HT-29 (cell line): ENCODE measurements at places on chromosomes 1 and 21.

GRCh38 chr1:110144366-110144765 is 5.9 kb upstream of the SLC6A17 start:
- no peak for DNase-seq

GRCh38 chr1:226457307-226457712 is 49.4 kb upstream of the PARP1 start:
- DNase-seq, result no peak

DNA sequence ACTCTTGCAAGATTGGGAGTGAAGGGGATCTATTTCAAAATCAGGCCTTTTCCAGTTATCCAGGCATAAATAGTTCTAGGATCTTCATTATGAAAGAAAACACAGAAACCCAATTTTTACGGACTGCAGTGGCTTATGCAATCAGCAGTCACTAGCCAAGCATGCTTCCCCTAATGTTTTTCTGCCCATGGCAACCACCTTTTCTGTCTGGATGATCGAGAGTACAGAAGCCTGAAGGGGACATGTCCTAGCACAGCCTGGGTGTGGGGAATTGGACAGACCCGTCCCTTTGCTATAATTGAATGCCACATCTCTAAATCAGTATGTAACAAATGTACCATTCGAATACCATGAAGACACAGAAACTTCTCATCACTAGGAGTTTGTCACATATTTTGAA is 29.8 kb upstream of the NCAM2 start:
- no peak for DNase-seq

- DNase-seq, result no peak
These were observed 61.9 kb downstream of the CAPN2 start for GRCh38 chr1:223774134-223774814.

DNA sequence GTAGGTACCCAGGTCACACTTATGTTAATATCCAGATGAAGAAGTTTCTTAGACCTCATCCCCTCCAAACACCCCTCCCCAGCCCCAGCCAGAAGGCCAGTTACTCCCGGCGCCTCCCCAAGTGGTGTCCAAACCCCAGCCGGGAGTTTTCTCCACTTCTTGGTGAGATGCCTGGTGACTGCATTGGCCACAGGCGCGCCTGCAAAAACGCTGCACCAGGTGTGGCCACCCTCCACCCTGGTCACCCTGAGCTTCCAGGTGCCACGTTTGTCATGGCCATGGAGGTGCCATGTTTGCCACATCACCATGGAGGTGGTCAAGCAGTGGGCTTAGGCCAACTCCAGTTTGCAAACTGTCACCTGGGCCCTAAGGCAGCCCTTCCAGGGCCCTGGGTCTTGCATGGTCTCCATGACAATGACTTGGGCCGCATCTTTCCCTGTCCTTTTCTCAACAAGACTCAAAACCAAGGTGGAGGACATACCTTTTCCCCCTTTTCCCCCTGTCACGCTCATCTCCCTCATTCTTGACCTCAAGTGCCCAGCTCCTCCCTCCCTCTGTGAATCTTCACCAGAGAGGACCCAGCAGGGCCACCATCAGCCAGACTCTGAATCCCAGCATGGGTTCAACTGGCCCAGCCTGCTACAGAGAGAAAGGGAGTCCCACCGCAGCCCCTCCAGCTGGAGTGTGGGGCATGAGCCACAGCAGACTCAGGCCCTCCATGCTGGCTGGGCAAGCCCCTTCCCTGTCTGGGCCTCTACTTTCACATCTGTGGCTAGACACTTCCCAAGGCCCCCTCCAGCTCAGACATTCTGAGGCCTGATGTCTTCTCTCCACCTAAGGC is 125.9 kb upstream of the ZBTB40 start:
- DNase-seq, result no peak

DNA sequence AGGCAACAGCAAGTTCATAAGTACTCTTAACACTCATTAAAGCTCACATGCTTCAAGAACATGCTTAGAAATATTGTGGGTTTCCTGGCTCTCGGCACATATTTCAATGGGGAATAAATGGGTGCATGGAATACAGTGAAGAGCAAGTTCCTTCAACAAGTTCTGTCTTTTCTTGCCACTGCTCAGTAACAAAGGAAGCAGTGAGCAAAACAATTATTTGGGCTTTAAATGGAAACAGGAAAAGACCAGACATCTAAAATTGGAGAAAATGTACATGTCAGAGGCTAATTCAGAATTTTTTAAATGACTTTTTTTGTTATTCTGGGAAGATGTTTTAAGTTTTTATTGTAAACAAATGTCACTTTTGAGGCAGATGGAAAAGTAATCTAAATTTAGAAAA is 478.7 kb downstream of the SETD4 start:
- DNase-seq, result no peak

DNA sequence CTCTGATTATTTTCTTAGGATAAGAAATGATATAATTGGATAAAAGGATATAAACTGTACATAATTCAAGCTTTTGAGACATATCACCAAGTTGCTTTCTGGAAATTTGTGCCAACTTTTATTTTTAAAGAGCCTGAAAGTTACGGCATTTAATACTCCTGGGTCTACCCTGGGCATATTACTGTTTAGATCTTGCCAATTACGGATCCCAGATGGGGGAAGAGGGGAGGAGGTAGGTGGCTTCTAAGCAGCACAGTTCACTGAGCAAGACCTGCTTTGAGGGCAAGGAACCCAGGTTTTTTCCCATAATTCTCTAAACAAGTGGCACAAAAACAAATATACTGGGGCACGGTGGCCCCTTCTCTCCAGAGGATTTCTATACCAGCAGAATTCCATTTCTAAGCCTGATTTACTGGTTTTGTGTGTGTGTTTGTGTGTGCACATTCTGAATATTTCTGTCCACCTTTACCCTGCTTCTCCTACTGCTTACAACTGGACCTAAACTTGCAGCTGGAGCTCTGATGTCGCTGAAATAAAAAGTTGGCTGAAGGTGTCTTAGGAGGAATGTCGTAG is 76.7 kb downstream of the LAMC2 start:
- no peak for DNase-seq

GRCh38 chr1:205037539-205037938 is 5.5 kb upstream of the CNTN2 start:
- no peak for DNase-seq
